ENCODE measurements at places on chromosomes 2 and 18.

- DNase-seq: no peak
Observed at GRCh38 chr18:10064267-10064666, 150.5 kb downstream of the VAPA start.

GRCh38 chr2:20304411-20304810 lies 46.2 kb downstream of the PUM2 start:
- no peak for DNase-seq

DNA sequence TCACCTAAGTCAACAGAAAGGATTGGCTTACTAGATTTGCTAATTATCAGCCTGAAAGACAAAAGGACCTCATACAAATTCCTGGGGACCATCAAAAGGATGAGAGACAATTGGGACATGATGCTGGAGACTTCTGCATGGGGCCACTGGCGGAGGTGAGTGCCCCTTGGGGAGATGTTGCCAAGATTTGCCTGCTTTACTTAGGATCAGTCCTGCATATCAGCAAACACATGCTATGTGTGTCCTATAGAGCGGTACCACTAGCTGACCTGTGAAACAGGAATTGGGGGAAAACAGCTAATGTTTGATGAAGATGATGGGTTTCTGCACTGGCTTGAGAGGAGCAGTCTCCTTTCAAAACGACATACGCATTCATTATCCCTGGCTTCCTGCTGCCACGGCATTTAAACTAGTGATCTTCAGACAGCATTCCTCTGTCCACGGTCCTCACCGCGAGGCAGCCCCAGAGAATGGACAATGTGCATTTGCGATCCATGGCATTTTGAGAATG lies 104.2 kb downstream of the TGIF1 start:
- no peak for DNase-seq

DNA sequence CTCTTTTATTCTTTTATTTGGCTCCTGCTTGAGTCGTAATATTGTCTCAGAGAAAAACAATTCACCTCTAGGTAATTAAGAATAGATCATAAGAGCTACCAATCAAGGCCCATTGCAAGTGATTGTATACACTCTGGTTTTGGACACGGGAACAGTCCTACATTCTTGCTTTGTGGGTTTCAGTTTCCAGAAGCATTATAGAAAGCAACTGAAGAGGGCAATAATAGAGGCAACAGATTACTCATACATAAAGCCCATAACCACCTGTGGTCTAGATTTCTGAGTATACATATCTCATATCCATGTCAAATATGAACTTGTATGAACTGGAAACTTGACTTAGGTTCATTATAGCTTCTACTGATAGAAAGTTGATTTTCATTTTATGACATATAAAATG lies 65.4 kb downstream of the DIS3L2 start:
- peak; percentile 52 for DNase-seq

DNA sequence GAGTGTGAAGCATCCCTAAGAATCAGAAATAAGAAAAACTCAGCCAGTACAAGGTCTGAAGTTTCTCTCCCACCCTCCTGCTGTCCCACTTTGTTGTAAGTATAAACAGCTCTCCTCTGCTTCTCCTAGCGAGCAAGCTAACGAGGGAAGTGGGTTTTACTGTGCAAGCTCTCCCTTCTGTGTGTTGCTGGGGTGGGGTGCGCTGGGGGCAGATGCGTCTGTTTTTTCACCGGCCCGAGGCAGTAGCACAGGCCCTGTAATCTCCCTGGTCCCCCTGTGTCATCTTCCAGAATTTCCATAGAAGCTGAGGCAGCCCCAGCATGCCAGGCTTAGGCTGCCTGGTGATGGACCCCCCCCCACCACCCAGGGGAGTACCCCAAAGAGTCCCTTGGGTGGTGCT lies 9.4 kb upstream of the CXCR4 start:
- DNase-seq: no peak

DNA sequence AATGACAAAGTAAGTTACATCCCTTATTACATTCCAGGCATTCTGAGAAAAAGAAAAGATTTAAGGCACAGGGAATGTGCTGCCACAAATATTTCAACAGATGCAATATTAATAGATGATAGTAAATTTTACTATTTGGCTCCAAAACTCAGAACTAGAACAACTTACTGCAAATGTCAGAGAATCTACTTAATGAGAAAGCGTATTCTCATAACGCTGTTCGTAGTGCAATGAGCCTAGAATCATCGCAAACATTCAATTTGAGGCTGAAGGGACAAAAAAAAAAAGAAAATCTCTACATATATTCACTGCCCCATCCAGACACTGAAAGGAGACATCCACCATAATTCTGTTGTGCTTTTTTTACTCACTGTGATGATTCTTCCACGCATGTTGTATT lies 272.1 kb upstream of the DOK6 start:
- no peak for DNase-seq

- DNase-seq: no peak
Observed at GRCh38 chr2:237894396-237894979, 35.1 kb downstream of the RAMP1 start.

- DNase-seq: no peak
Observed at GRCh38 chr2:238697193-238698071, 150.5 kb upstream of the TWIST2 start.

- DNase-seq: no peak
Observed at GRCh38 chr2:190062601-190063000, at the start of gene MSTN. MSTN (minus strand) TSS chr2:190062729; CDS start chr2:190062596, 133 bp downstream.

DNA sequence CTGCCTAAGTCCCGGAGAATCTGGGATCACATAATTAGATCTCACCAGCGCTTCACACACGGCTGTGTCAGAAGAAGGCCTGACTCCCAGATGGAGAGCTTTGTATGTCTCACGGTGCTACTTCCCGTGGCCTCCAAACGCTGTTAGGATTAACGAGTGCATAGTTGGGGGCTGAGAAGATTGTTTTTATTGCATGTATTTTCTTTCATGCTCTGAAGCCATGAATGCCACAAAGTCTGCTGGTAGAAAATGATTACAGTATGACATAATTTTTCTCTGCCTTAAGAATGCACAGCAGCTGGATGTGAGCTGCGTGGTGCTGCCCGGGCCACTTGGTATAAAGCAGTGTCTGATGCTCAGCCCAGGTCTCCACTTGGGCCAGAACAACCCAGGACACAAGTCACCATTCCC lies 166.5 kb downstream of the SEPTIN10 start:
- DNase-seq: no peak

GRCh38 chr2:96306370-96306769 lies 1.0 kb upstream of the SNRNP200 start:
- no peak for DNase-seq

GRCh38 chr18:43587538-43588153 lies 310.4 kb upstream of the SYT4 start:
- DNase-seq: no peak

- DNase-seq: no peak
Observed at GRCh38 chr18:24052053-24052452, 37.5 kb downstream of the TTC39C start.

DNA sequence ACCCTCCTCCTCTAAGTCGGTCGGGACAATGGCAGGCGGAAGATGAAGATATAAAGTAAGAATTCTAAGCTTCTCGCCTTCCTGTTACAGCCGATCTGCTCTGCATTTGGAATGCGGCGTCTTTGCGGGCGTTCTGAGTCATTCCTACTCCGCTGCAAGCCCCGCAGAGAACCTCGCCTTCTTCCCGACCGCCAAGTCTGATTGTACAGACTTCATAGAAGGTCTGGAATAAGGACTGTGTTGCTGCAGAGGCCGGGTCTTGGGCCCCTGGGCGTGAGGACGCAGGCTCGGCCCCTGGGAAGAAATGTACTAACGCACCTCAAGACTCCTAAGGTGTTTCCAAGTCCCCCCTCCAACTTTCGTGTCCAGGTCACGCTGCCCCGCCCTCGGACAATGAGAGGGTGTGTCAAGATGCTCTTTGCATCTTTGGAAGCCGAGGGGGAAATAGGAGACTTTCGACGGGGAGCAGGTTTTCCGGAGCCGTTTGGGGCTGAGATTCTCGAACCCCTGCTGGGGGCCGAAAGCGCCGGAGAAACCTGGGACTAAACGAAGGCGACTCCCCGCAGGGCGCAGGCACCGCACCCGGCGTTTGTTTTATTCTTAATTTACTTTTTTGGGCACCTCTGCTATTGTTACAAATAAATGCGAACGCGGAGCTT lies 12.7 kb upstream of the PAX3 start:
- DNase-seq: no peak

GRCh38 chr18:22789600-22789999 lies 143.5 kb upstream of the RBBP8 start:
- DNase-seq: no peak

DNA sequence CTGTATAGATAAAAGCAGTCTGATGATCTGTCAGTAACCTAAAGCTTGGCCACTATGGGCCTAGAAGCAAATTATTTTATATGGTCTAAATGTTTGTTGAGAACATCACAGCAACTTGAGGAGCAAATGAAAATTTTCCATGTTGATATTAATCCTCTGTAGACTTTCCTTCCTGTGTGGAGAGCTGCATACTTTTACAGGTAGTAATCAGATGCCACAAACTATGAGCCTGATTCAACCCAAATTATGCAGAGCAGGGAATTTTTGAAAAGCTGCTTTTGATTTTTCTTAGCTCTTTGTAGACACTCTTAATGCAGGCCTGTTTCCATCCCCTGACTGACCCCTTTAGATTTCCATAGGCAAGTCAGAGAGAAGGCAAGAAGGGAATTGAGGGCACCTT lies 17.3 kb downstream of the PAX3 start:
- DNase-seq: no peak

DNA sequence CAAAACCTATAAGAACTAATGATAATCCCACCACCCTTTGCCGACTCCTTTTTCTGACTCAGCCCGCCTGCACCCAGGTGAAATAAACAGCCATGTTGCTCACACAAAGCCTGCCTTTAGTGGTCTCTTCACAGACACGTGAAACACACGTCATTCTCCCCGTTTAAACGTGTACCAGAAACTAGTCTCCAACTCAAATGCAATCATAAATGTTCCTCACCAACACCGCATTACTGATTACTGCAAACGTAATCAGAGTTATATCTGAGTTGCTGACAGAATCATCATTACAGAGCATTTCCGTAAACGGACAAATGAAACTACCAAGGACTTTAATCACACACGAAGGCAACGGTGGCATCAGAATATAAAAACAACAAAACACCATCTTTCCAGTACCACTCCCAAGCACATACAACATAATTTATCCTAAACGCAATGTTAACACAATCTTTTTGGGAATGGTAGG lies 1.9 kb downstream of the CLK1 start:
- no peak for DNase-seq

- no peak for DNase-seq
Observed at GRCh38 chr2:98359986-98360385, 13.7 kb downstream of the CNGA3 start.

GRCh38 chr2:57443086-57443485 lies 603.5 kb upstream of the VRK2 start:
- DNase-seq: no peak

GRCh38 chr2:237291138-237291792 lies 122.7 kb downstream of the COL6A3 start:
- DNase-seq: no peak

DNA sequence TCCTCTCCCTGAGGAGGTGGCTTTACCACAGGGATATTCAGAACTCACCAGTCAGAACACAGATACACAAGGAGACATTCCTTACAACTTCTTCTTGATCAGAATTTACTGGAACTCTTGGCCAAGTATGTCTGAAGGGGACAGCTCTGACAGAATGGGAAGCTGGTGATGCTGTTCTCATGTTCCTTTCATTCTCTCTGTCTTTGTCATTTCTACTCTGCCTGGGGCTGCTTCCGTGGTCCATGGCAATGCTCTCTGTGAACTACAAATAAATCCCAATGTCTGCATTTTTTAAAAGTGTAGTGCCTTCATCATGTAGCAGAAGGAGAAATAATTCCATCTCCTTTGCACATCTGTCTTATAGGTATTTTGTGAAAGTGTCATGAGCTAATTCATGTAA lies 730.3 kb downstream of the CNTNAP5 start:
- DNase-seq: no peak

GRCh38 chr2:225472161-225472560 lies 72.7 kb downstream of the NYAP2 start:
- DNase-seq: no peak

DNA sequence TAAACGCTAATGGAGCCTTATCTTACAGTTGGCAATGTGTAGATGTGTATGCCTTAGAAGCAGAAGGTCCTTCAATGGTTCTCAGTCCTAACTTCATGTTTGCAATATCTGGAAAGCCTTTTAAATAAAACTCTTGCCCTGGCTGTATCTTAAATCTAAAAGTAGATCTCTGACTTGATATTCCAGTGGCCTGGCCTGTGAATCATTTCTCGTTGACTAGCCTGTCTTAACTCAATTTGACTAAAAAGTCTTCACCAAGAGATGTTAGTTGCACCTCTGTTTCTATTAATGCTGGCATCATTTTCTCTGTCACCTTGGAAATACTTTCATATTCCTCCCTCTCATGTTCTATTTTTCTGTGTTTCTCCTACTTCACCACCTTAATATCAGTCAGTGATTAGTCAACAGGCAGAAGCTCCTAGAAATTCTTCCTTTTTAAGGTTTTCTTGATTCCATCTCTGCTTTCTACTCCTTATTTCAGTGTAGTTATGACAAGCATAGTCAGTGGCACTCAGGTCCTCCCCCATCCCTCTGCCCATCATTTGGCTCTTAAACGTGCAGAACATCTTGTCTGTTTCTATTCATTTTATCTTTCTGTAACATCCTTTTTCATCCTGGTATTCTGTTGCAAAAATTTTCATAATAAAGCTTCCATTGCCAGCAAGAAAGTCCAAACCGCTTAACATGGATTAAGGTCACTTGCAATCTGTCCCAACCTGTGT lies 4.3 kb downstream of the ITGAV start:
- DNase-seq: no peak

- no peak for DNase-seq
Observed at GRCh38 chr2:45009303-45009927, at the start of gene SIX2. SIX2 (minus strand) TSS chr2:45009452; CDS start chr2:45009110, 342 bp downstream.

DNA sequence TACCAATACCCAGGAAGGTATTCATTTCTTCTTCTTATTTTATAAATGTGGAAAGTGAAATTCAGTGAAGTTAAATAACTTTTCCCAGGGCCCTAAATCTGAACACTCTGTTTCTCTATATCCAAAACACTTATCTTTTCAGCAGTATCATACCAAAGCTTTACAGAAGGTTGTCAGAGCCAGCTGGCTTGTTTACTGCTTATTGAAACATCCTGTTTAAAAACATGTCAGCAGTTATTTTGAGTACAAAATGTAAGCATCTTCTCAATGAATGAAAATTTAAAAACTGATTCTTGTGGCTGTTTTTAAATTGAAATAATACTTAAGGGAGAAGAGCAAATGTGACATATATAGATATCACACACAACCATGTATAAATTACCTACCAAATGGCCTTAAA lies 11.3 kb upstream of the CDH19 start:
- no peak for DNase-seq

- DNase-seq: no peak
Observed at GRCh38 chr2:217010173-217010572, 150.3 kb upstream of the TNP1 start.

DNA sequence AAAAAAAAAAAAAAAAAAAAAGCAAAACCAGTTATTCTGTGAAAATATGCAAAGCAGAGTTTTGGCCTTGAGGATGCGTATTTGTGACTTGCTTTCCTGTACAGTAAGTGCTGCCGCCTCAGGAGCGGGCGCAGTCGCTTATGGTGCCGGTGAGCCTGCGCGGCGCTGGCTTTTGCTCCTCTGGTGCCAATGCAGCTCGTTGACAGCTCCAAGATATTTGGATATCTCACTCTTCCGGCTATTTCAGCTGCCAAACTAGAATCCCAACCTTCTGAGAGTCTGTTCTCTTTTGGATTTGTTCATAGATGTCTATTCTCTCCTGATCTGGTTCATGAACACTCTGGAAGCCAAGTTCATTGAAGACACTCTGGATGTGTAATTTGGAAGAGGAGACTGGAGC lies 184.1 kb downstream of the AGAP1 start:
- DNase-seq: no peak

GRCh38 chr2:231665245-231666170 lies 42.8 kb upstream of the PTMA start:
- no peak for DNase-seq
